CD4-positive, CD25-positive, alpha-beta regulatory T cell (primary cell): ENCODE measurements at places on chromosomes 5 and 9. TPM values are rescaled to one million over a fixed set of nuclear protein-coding genes. Genes with fewer than 3 reads are reported as not detected.

DNA sequence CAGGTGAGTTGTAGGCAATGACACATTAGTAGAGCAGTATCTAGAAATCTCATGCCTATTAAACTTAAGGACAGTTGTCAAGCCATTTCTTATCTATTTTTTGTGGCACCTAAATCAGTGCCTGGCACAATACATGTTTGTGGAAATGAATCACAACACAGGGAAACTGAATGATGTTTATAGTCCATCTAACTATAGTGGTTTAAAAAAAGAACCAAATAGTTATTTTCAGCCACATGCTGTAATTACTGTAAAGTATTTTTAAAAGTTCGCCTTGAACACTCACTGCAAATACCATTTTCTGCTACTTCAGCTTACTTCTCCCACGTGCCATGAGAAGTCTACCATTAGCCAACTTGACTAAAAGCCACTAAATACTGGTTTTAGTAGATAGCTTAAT, 21.9 kb downstream of the FNBP1 start:
- H3K4me3 ChIP-seq = peak overlapping the region; percentile 29
- peaks cover 81% of the 10 kb centered on the region for H3K4me1 ChIP-seq
- DNase-seq = no peak

- no peaks in the 10 kb centered on the region for H3K4me1 ChIP-seq
- H3K27ac ChIP-seq = no peak overlapping the region
- H3K4me3 ChIP-seq = no peak overlapping the region
These were observed 57.1 kb upstream of the C5orf46 start for GRCh38 chr5:147963436-147963835.

- no peaks in the 10 kb centered on the region for H3K36me3 ChIP-seq
- H3K4me1 ChIP-seq = no peaks in the 10 kb centered on the region
- DNase-seq = no peak
These were observed 150.2 kb upstream of the TRPM3 start for GRCh38 chr9:71271602-71272001.

GRCh38 chr5:81850501-81851357, 99.8 kb upstream of the SSBP2 start:
- peak overlapping the region; percentile 82 for H3K4me3 ChIP-seq
- H3K27me3 ChIP-seq = no peaks in the 10 kb centered on the region
- DNase-seq = no peak
- peak overlapping the region; percentile 69 for H3K27ac ChIP-seq
- H3K36me3 ChIP-seq = no peaks in the 10 kb centered on the region
- H3K4me1 ChIP-seq = peaks cover 23% of the 10 kb centered on the region

Gene DBH
- 0.12 TPM for total RNA-seq

Gene PTCD2
- 3.4 TPM for total RNA-seq

GRCh38 chr5:171201310-171201709, 107.7 kb upstream of the TLX3 start:
- peaks cover 10% of the 10 kb centered on the region for H3K27me3 ChIP-seq
- DNase-seq = no peak
- H3K4me1 ChIP-seq = no peaks in the 10 kb centered on the region
- H3K36me3 ChIP-seq = no peaks in the 10 kb centered on the region
- H3K4me3 ChIP-seq = no peak overlapping the region
- no peak overlapping the region for H3K27ac ChIP-seq

GRCh38 chr9:135379540-135380267, 99.9 kb upstream of the PPP1R26 start:
- no peaks in the 10 kb centered on the region for H3K36me3 ChIP-seq
- H3K4me3 ChIP-seq = no peak overlapping the region
- no peak for DNase-seq
- no peaks in the 10 kb centered on the region for H3K27me3 ChIP-seq
- H3K4me1 ChIP-seq = no peaks in the 10 kb centered on the region
- H3K27ac ChIP-seq = no peak overlapping the region

Gene GFI1B
- 3.3 TPM for total RNA-seq

Gene DOLPP1
- 3.9 TPM for total RNA-seq

GRCh38 chr5:15544039-15544438, 44.1 kb downstream of the FBXL7 start:
- H3K36me3 ChIP-seq = no peaks in the 10 kb centered on the region
- no peak for DNase-seq
- H3K4me1 ChIP-seq = no peaks in the 10 kb centered on the region
- H3K27ac ChIP-seq = no peak overlapping the region
- H3K27me3 ChIP-seq = no peaks in the 10 kb centered on the region
- no peak overlapping the region for H3K4me3 ChIP-seq

Gene ADGRV1
- total RNA-seq = 0.52 TPM

DNA sequence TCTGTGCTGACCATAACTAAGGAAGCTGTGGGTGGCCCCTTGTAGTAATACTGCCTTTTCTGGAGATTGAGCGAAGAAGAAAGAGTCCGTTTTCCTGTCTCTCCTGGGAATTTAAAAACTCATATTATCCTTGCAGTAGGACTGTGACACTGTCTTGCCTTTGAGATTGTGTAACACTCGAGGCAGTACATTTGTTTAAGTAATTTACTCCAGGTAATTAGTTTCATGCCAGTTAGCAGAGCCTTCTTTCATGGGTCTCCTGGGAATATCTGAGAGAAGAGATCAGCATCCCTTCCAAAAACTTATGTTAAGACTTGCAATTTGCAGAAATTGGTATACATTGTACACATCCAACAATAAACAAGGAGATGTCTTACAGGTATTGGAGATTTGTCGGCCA, 405.6 kb downstream of the DMRT2 start:
- no peak for DNase-seq
- no peaks in the 10 kb centered on the region for H3K27me3 ChIP-seq
- no peaks in the 10 kb centered on the region for H3K4me1 ChIP-seq
- H3K4me3 ChIP-seq = no peak overlapping the region

Gene SIGMAR1
- total RNA-seq = 34.1 TPM

Gene RASGEF1C
- not detected for total RNA-seq

Gene CNTNAP3B
- total RNA-seq = not detected

- no peak overlapping the region for H3K4me3 ChIP-seq
- no peak overlapping the region for H3K27ac ChIP-seq
- no peaks in the 10 kb centered on the region for H3K4me1 ChIP-seq
- H3K36me3 ChIP-seq = no peaks in the 10 kb centered on the region
These were observed 154.3 kb downstream of the SPOCK1 start for GRCh38 chr5:137344723-137345322.

GRCh38 chr5:54387659-54388232, 67.8 kb upstream of the HSPB3 start:
- no peak overlapping the region for H3K4me3 ChIP-seq
- H3K27me3 ChIP-seq = peaks cover 1% of the 10 kb centered on the region
- H3K27ac ChIP-seq = no peak overlapping the region

DNA sequence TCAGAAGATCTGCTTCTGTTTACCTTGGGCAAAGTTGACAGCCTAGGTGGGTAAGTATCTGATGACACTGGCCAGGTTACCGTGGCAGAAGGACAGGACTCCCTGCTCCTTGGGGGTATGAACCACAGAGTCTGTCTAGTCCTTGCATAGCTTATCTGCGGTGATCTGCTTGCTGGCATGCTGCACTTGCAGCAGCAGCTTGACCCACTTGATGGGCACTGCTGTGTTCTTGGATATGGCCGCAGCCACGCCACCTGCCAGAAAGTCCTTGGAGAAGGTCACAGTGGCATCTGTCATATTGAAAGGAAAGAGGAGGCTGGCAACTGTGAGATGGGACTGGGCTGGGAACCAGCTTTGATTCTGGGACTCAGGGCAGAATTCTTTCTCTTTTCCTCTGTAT, 35.9 kb upstream of the POC5 start:
- H3K27ac ChIP-seq = no peak overlapping the region
- H3K4me3 ChIP-seq = no peak overlapping the region
- peaks cover 24% of the 10 kb centered on the region for H3K27me3 ChIP-seq
- no peak for DNase-seq

- H3K27ac ChIP-seq = no peak overlapping the region
- no peaks in the 10 kb centered on the region for H3K36me3 ChIP-seq
- DNase-seq = no peak
- H3K27me3 ChIP-seq = peaks cover 6% of the 10 kb centered on the region
- H3K4me1 ChIP-seq = no peaks in the 10 kb centered on the region
These were observed 61.0 kb upstream of the SMIM23 start for GRCh38 chr5:171724468-171725204.

Gene ADAMTS13
- 0.47 TPM for total RNA-seq

- peaks cover 3% of the 10 kb centered on the region for H3K4me1 ChIP-seq
- peaks cover 9% of the 10 kb centered on the region for H3K36me3 ChIP-seq
These were observed 35.0 kb downstream of the AOPEP start for GRCh38 chr9:94761481-94761880.

GRCh38 chr9:131253891-131254491, 22.3 kb downstream of the FAM78A start:
- no peak overlapping the region for H3K4me3 ChIP-seq
- DNase-seq = no peak
- no peaks in the 10 kb centered on the region for H3K27me3 ChIP-seq
- peaks cover 76% of the 10 kb centered on the region for H3K4me1 ChIP-seq
- H3K36me3 ChIP-seq = peaks cover 6% of the 10 kb centered on the region
- H3K27ac ChIP-seq = peak overlapping the region; percentile 90

DNA sequence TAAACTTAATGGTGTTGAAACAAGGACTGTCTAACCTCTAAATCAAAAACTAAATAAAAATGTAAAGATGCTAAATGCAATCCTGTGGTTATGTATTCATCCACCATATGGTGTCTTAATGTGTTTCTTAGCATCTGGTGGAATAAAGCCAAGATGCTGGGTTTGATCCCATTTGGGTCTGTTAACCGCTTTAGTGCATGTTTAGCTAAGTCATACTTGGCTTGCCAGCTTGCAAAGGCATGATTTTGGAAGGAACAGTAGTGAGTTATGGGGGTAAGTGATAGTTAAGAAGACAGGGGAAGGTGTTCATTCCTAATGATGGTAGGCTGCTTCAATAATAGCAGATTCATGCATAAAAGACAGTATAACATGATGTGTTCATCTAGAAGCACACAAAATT, 139.0 kb upstream of the SLC27A6 start:
- no peaks in the 10 kb centered on the region for H3K27me3 ChIP-seq
- no peak overlapping the region for H3K4me3 ChIP-seq
- H3K4me1 ChIP-seq = no peaks in the 10 kb centered on the region
- no peak for DNase-seq
- no peak overlapping the region for H3K27ac ChIP-seq

Gene PGM5
- not detected for total RNA-seq

DNA sequence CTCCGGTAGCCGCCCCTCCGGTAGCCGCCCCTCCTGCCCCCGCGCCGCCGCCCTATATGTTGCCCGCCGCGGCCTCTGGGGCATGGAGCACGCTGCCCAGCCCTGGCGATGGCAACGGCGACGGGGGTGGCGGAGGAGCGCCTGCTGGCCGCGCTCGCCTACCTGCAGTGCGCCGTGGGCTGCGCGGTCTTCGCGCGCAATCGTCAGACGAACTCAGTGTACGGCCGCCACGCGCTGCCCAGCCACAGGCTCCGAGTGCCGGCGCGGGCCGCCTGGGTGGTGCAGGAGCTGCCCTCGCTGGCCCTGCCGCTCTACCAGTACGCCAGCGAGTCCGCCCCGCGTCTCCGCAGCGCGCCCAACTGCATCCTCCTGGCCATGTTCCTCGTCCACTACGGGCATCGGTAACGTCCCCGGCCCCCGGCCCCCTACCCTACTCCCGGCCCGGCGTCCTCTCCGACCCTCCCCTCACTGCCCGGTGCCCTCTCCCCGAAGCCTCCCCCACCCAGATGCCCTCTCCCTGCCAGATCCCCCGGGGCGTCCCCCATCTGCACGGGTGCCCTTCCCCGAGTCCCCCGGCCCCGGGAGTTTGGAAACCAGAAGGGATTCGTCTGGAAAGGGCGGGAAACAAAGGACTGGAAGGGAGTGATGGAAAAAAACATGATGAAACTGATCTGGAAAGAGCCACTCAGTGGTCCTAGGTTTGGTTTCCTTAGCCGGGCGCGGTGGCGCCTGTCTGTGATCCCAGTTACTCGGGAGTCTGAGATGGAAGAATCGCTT, 417 bp downstream of the SRD5A1 start:
- H3K36me3 ChIP-seq = peaks cover 21% of the 10 kb centered on the region
- no peak for DNase-seq
- no peaks in the 10 kb centered on the region for H3K27me3 ChIP-seq
- peak overlapping the region; percentile 90 for H3K27ac ChIP-seq
- peak overlapping the region; percentile 71 for H3K4me3 ChIP-seq

- DNase-seq = no peak
- H3K27ac ChIP-seq = no peak overlapping the region
- H3K4me1 ChIP-seq = no peaks in the 10 kb centered on the region
- no peaks in the 10 kb centered on the region for H3K27me3 ChIP-seq
These were observed 473.0 kb downstream of the RAB3C start for GRCh38 chr5:59055745-59056448.

Gene SPAG8
- 0.99 TPM for total RNA-seq

- no peak overlapping the region for H3K4me3 ChIP-seq
- H3K27ac ChIP-seq = no peak overlapping the region
- H3K36me3 ChIP-seq = no peaks in the 10 kb centered on the region
- no peaks in the 10 kb centered on the region for H3K27me3 ChIP-seq
These were observed 23.7 kb upstream of the ANKH start for GRCh38 chr5:14895301-14895700.

Gene GMCL2
- not detected for total RNA-seq

Gene FBXL7
- total RNA-seq = not detected

Gene SPAAR
- total RNA-seq = not detected

Gene PCDHB10
- not detected for total RNA-seq

GRCh38 chr9:127423476-127423933, 677 bp upstream of the ZNF79 start:
- H3K4me3 ChIP-seq = peak overlapping the region; percentile 98
- no peak for DNase-seq
- H3K27ac ChIP-seq = peak overlapping the region; percentile 78

Gene MRNIP
- 46.4 TPM for total RNA-seq

Gene KLF9
- total RNA-seq = 86.7 TPM

Gene GKAP1
- total RNA-seq = 6.7 TPM

Gene ARID3C
- not detected for total RNA-seq

GRCh38 chr9:23615569-23615968, 210.5 kb downstream of the ELAVL2 start:
- no peaks in the 10 kb centered on the region for H3K36me3 ChIP-seq
- no peaks in the 10 kb centered on the region for H3K27me3 ChIP-seq
- no peaks in the 10 kb centered on the region for H3K4me1 ChIP-seq
- H3K4me3 ChIP-seq = no peak overlapping the region
- DNase-seq = no peak

DNA sequence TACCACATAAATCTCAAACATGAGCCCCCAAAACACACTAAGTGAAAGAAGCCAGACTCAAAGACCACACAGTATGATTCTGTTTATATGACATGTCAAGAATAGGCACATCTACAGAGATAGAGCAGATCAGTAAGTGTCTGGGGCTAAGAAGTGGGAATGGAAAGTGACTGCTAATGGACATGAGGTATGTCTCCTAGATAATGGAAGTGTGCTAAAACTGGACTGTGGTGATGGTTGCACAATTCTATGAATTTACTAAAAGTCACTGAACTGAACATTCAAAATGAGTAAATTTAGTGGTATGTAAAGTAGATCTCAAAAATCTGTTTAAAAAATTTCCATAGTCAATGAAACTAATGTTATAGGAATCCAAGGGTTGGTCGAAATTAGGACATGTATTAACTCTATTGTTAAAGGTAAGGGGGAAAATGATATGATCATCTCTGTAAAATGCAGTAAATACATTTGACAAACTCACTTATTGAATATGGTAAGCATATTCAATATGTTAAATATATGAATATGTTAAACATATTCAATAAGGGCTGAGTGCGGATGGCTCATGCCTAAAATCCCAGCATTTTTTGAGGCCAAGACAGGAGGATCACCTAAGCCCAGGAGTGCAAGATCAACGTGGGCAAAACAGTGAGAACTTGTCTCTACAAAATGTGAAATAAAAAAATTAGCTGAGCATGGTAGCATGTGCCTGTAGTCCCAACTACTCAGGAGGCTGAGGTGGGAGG, 51.7 kb downstream of the NUP155 start:
- no peak for DNase-seq
- H3K27me3 ChIP-seq = no peaks in the 10 kb centered on the region
